ENCODE measurements at places on chromosomes 2 and 18.

GRCh38 chr2:6780765-6781274, 84.9 kb downstream of the CMPK2 start:
- H3K27ac ChIP-seq = no peak overlapping the region
- H3K4me3 ChIP-seq = no peak overlapping the region
- no peaks in the 10 kb centered on the region for H3K36me3 ChIP-seq
- no peaks in the 10 kb centered on the region for H3K27me3 ChIP-seq
- H3K4me1 ChIP-seq = no peaks in the 10 kb centered on the region

- no peaks in the 10 kb centered on the region for H3K4me1 ChIP-seq
- no peak overlapping the region for H3K4me3 ChIP-seq
- no peak for DNase-seq
- H3K27me3 ChIP-seq = no peaks in the 10 kb centered on the region
- H3K36me3 ChIP-seq = no peaks in the 10 kb centered on the region
- H3K27ac ChIP-seq = no peak overlapping the region
Measured at GRCh38 chr2:216287251-216287650, 85.0 kb downstream of the MARCHF4 start.

DNA sequence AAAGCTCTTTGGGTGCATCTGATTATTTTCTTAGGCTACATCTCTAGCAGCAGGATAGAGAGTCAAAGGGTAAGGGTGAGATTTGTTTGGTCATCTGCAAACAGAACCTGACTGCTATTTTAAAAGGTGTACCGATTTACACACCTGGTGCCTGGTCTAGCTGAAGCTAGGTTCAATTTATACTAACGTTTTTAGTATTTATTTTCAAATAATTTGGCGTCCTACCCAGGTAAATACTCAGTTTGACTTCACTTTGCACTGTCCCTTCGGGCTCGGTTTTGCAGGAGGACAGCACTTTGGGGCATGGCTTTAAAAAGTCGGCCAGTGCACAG, 683 bp downstream of the PTRHD1 start:
- peaks cover 19% of the 10 kb centered on the region for H3K4me1 ChIP-seq
- H3K4me3 ChIP-seq = peak overlapping the region; percentile 89
- peak overlapping the region; percentile 92 for H3K27ac ChIP-seq
- H3K27me3 ChIP-seq = no peaks in the 10 kb centered on the region

DNA sequence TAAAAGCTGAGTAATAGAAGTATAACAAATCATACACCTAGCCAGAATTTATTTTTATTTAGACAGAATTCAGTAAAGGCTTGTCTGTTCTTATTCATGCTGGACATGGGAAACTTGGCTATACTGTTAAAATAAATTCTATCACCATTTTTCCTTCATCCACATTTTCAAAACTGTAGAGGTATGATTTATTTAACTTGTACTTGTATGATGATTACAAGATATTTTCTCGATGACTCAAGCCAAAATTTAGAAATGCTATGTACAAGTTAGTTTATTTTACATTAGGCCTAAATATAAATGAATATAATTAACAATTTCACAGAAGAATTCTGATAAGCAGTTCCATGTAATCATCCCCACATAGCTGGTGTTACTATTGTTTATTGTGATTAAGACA, 194.8 kb upstream of the DOK6 start:
- no peak for DNase-seq
- no peak overlapping the region for H3K27ac ChIP-seq
- no peaks in the 10 kb centered on the region for H3K27me3 ChIP-seq
- H3K36me3 ChIP-seq = no peaks in the 10 kb centered on the region
- H3K4me3 ChIP-seq = no peak overlapping the region

- no peaks in the 10 kb centered on the region for H3K27me3 ChIP-seq
- no peak overlapping the region for H3K4me3 ChIP-seq
- no peaks in the 10 kb centered on the region for H3K4me1 ChIP-seq
Measured at GRCh38 chr2:203451011-203451410, 84.1 kb downstream of the RAPH1 start.

DNA sequence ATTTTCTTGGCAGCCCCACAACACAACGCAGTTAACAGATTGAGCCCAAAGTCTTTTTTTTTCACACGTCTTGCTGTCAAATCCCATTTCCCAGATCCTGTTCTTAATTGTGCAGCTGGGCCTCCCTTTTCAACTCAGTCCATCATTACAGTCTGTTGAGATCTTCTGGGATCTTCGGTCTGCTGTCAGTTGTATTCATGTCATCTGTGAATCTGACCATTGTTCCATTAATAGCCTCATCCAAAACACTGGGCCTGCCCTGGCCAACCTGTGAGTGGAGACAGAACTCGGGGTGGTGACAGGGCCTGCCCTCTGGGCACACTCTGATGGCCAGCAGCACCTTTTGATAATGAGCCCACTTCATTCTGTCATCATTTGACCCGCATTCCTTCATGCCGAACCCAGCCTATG, 39.7 kb upstream of the SEMA4C start:
- H3K4me1 ChIP-seq = peaks cover 29% of the 10 kb centered on the region
- no peak for DNase-seq
- H3K27me3 ChIP-seq = no peaks in the 10 kb centered on the region
- H3K4me3 ChIP-seq = no peak overlapping the region
- H3K27ac ChIP-seq = no peak overlapping the region
- H3K36me3 ChIP-seq = no peaks in the 10 kb centered on the region

- DNase-seq = no peak
- no peaks in the 10 kb centered on the region for H3K4me1 ChIP-seq
- H3K4me3 ChIP-seq = no peak overlapping the region
- H3K27ac ChIP-seq = no peak overlapping the region
- no peaks in the 10 kb centered on the region for H3K27me3 ChIP-seq
Measured at GRCh38 chr2:40370007-40370395, 81.9 kb downstream of the SLC8A1 start.

- no peak for DNase-seq
- no peak overlapping the region for H3K4me3 ChIP-seq
- no peaks in the 10 kb centered on the region for H3K36me3 ChIP-seq
- no peaks in the 10 kb centered on the region for H3K4me1 ChIP-seq
- no peak overlapping the region for H3K27ac ChIP-seq
Measured at GRCh38 chr18:11320986-11321385, 171.6 kb upstream of the PIEZO2 start.

GRCh38 chr2:199460101-199460671, 2.4 kb upstream of the SATB2 start:
- H3K27ac ChIP-seq = no peak overlapping the region
- no peak for DNase-seq
- no peaks in the 10 kb centered on the region for H3K36me3 ChIP-seq
- peaks cover 60% of the 10 kb centered on the region for H3K4me1 ChIP-seq
- peaks cover 27% of the 10 kb centered on the region for H3K27me3 ChIP-seq
- peak overlapping the region; percentile 62 for H3K4me3 ChIP-seq

GRCh38 chr18:44474067-44474411, 206.6 kb upstream of the SETBP1 start:
- no peak overlapping the region for H3K4me3 ChIP-seq
- H3K27me3 ChIP-seq = no peaks in the 10 kb centered on the region
- no peak for DNase-seq
- no peaks in the 10 kb centered on the region for H3K36me3 ChIP-seq
- no peaks in the 10 kb centered on the region for H3K4me1 ChIP-seq
- no peak overlapping the region for H3K27ac ChIP-seq

- H3K27ac ChIP-seq = no peak overlapping the region
- no peak for DNase-seq
- H3K27me3 ChIP-seq = peaks cover 2% of the 10 kb centered on the region
- no peaks in the 10 kb centered on the region for H3K36me3 ChIP-seq
- H3K4me3 ChIP-seq = no peak overlapping the region
- H3K4me1 ChIP-seq = no peaks in the 10 kb centered on the region
Measured at GRCh38 chr2:234191819-234192407, 141.4 kb downstream of the SPP2 start.

Data from CD4-positive, CD25-positive, alpha-beta regulatory T cell (primary cell).